ENCODE measurements at places on chromosomes 12 and 14. TPM values are rescaled to one million over a fixed set of nuclear protein-coding genes. Genes with fewer than 3 reads are reported as not detected.

- DNase-seq = no peak
These were observed 137.9 kb upstream of the ATP2B1 start for GRCh38 chr12:89846473-89847055.

- no peak for DNase-seq
These were observed 276.3 kb downstream of the KSR2 start for GRCh38 chr12:117692512-117692911.

DNA sequence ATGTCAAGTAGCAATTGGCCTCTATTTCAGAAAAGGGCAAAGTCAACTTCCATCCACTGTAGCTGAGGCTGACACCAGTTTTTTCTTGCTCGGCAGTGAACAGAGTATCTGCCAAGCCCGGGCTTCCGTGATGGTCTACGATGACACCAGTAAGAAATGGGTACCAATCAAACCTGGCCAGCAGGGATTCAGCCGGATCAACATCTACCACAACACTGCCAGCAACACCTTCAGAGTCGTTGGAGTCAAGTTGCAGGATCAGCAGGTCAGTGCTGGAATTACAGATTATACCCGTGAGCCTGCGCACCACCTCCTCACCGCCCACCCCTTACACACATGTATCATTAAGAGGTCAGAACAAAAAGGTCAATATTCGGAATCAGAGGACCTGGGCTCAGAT is 19.4 kb downstream of the EVL start:
- DNase-seq = no peak

Gene ENDOU
- total RNA-seq = 0.40 TPM

DNA sequence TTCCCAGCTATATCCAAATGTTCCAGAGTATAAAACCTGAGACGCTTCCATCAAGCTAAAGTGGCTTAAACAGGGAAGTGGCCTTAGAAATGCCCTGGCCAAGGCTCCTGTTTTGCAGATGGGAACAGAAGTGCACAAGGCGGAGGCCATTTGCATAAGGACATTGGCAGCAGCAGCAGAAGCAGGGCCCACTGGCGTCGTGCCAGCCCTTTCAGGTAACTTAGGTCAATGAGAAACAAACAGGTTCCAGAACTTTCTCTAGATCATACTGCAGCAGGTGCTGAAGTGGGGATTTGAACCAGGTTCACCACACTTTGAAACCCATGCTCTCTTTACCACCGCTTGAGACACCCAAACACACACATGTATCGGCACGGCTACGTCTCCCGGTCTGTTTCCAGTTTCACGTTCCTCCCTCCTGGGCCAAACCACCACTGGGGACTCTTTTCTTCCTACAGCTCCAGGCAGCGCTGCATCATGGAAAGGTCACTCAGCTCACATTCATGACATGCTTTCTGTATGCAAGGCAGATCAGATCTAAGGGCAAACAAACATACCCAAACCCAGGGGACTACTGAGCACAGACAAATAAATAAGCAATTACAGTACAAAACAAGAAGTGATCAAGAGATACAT is 46.0 kb upstream of the PLEKHG6 start:
- DNase-seq = no peak

Gene PLA2G1B
- total RNA-seq = not detected

- DNase-seq = no peak
These were observed 66.0 kb downstream of the BMP4 start for GRCh38 chr14:53890611-53891101.

Gene PSMB11
- total RNA-seq = not detected

Gene GALNT4
- total RNA-seq = 5.7 TPM

Gene PAPLN
- total RNA-seq = 115 TPM

- peak; percentile 32 for DNase-seq
These were observed 60.3 kb upstream of the GALNT9 start for GRCh38 chr12:132389526-132390286.

DNA sequence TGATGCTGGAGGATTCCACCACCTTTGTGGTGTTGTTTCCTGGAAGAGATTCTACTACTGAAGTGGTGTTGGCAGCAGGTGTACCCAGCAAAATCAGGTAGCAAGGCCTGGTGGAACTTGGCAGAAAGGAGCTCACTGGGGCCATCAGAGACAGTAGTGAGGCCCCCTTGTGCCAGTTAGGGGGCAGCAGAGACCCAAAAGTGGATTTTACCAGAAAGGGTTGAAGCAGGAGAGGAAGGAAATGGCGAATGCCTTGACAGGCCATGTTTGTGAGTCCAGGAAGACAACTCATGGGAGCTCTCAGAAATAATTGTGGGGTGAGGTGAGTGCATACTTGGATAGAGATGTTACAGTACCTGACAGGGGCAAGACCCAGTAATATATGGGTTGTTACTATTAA is 137.7 kb upstream of the FGD4 start:
- no peak for DNase-seq

- no peak for DNase-seq
These were observed 164.0 kb upstream of the PZP start for GRCh38 chr12:9372202-9372601.

Gene SSPN
- total RNA-seq = 119 TPM

DNA sequence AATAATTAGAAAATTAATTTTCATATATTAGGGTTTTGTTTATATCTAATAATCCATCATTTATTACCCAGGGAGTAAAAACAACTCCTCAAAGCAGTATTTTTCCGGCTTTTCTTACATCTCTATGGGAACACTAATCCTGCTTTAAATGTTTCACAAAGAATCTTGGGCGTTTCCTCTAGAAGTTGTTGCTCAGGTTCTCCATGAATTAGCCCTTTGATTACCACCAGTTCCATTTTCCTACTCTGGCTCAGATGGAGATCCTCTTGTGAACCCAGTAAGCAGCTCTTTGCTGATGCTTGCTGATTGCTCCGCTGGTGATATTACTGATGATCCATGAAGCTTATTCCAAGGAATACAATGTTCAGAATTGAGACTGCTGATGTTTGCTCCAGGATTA is 78.5 kb upstream of the PKP2 start:
- DNase-seq = no peak

DNA sequence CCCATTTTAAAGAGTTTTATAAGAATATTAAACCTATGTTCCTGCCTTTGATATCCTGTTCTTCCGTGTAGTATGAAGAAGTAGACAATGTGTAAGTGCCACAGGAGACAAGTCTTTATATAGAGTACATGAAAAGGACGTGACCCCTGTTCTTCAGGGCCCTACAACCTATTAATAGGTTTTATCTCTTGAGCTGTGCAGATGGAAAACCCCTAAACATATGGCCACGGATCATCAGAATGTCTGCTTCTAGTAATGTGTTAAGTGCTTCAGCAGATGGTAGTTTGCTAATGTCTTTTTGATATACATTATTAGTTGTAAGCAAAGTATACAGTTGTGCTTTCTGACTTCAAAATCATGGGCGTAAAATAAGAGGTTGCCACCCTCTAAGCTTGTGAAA is 228.5 kb downstream of the PTPRO start:
- DNase-seq = no peak

DNA sequence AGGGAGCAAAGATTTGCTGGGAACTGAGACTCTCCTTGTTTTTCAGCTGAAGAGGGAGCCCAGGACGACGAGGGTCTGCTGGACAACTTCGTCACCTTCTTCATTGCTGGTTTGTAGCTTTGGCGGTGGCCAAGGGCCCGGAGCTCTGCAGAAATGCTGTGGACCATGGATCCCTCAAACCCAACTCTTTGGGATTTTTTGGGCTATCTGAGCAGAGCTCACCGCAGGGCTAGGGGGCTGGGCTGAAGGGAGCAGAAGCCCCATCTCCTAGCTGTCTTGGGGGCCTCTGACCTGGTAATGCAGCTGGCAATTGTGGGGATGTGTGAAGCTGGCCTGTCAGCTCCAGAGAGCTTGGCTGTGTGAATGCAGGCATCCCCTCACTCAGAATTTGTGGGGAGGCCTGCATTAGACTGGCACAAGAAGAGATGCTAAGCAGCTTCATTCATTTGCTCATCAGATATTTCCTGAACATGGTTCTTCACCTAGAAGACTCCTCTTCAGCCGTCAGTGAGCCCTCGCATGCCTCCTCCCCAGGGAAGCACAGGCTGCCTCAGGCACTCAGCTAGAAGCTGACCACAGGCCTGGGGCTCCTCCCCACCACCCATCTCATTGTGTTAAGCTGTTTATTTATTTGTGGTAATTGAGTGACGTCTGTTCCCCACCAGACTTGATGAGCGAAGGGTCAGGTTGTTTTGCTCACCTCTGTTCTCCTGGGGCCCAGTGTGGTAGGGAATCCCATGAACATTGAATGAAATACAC is 32.2 kb downstream of the CYP46A1 start:
- DNase-seq = no peak

- DNase-seq = no peak
These were observed 6.6 kb upstream of the ABCD2 start for GRCh38 chr12:39626033-39626814.

- no peak for DNase-seq
These were observed 17.4 kb upstream of the KRT7 start for GRCh38 chr12:52215587-52216031.

DNA sequence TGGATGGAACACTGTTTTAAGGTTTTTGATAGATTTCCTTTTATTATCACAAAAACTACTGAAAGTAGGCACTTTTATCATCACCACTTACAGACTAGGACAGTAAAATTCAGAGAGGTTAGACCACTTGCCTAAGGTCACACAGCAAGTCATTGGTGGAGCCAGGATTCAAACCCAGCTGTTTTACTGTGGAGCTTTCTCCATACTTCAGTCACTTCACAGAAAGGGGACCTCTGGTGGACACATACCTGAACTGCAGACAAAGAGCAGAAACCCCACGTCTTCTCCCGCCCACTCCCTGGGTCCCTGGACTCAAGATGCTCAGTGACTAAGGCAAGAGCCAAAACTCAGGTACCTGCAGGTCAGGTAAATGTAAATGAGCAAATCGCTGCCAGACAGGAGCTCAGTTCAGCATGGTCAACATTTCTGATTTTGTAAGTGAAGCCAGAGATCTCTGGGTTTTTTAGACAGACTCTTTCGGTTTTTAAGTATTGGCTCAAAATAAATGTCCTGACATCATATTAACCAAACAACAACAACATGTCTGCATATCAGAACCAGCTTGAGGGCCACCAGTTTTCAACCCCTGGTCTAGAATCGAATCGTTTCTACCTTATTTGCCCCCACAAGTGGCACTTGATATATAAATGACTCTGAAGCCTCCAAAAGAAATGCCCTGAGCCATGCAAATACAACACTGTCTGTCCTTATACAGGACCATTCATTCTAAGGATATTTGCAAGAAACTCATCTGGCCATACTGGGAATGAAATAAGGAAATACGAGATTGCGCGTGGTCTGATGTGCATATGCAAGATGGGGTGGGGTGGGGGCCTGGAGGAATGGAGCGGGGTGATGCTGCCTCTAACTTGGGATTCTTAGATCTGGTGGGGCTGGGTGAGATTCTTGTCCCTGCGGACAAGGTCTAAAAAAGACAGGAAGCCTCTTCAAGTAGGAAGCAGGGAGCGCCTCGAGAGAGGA is 110.9 kb downstream of the KSR2 start:
- DNase-seq = no peak

Gene SSTR1
- 4.1 TPM for total RNA-seq

DNA sequence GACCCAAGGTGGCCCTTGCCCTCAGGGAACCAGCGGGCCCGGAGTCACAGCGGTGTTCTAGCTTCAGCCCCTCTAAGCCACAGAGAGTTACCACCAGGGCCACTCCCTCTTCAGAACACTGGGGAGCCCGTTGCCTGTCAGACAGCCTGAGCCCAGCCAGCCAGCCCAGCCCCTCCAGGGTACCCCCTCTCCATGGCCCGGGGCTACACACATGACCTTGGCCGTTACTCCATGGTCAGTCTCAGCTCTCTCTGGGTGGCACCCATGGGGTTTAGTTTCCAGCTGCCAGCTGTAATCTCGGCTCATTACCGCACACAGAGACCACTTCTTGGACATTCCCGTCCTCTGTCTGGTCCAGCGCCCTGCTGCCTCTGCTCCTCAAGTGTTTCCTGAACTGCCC is 35.0 kb downstream of the PPP2R5C start:
- no peak for DNase-seq

Gene TESPA1
- total RNA-seq = 3.1 TPM

DNA sequence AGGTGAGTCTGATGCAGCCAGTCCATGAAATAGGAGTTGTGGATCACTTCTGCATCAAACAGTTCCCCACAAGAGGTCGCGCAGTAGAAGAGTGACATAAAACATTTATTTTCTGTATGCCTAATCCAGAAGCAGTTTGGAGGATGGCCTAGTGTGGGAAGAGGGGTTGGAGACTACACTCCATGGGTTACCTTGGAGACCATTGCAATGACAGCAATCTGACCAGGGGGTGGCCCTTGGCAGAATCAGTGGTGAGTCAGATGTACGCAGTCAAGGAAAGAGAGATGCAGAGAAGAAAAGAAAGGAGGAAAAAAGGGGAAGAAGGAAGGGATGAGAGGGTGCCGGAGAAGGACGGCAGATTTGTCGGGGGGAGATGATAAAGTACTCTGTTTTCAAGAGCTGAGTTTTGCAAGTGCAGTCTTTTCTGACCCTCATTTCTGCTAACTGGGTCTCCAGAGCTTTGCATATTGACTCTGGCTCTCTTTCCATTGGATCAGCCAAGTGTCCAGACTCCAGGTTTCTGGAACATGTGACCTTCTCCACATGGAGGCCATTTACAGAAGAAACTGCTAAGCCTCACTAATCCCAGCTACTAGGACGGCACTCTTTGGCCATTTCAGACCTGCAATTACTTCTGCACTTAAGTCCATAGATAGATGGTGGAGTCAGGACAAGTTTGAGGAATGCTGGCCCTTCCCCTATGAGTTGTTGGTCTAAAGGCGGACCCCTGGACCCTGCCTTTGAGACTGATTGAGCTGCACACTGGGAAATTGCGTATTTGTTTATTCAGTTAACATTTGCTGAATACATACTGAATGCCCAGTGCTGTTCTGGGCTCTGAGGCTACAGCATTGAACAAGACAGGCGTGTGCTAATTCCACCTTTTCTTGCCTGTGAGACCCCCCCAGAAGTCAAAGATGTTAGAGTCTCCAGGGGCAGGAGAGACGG is 424.2 kb downstream of the BCL11B start:
- no peak for DNase-seq

- peak; percentile 41 for DNase-seq
These were observed 45.7 kb upstream of the RFLNA start for GRCh38 chr12:124248941-124249825.

GRCh38 chr12:94536040-94536965 is 76.6 kb upstream of the CEP83 start:
- DNase-seq = no peak

DNA sequence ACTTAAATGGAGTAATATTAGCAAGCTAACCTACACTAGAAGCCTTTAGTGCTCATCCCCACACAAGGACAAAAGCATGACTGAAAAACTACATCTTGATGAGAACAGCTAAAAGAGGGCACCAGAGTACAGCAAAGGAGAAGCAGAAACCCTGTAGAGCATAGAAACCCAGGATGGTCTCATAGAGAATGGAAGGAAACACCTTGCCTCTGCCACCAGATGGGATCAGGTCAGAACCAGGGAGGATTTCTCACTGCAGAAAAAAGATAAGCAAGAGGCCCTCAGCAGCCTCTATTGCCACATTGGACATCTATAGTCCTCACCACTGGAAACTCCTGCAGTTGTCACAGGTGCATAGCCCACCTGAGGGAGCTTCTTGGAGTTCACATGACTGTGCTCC is 13.6 kb upstream of the ZNF705A start:
- no peak for DNase-seq

Gene MYO1A
- total RNA-seq = 0.36 TPM

Gene PPFIA2
- 29.5 TPM for total RNA-seq

All from sciatic nerve (tissue), 2 donors.